Stimulated activated CD4-positive, alpha-beta T cell treated with anti-CD3 and anti-CD28 coated beads, TNF-alpha, amount 100 ng/mL, for 1 hour (primary cell): ENCODE measurements at places on chromosomes 4 and X.
A peak's percentile ranks its signal among the peaks of the same experiment; 100 is the strongest.

GRCh38 chr4:172654457-172654856 lies 514.2 kb upstream of the GALNT7 start:
- DNase-seq: no peak

DNA sequence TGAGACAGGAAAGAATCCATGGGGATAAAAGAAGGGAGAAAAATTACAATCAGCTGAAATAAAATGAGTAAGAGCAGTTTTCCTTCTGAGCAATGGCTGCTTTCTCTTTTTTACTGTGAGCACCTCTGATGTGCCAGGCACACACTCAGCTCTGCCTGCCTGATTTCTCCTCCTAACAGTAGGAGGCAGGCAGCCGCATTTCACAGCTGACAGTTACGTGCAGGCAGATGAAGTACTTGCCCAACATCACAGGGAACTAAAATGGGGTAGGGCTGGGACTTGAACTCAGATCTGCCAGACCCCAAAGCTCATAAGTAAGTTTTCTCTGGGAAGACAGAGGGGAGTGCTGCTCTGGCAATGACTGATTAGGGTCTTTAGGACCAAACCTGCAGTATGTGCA lies 54.6 kb downstream of the C4orf50 start:
- no peak for DNase-seq

- DNase-seq: no peak
These were observed 2.7 kb downstream of the L1CAM start for GRCh38 chrX:153883163-153883843.

- DNase-seq: no peak
These were observed 9.2 kb upstream of the EOLA1 start for GRCh38 chrX:149531599-149531998.

- DNase-seq: no peak
These were observed 30.7 kb downstream of the SERPINA7 start for GRCh38 chrX:106007815-106008214.

- no peak for DNase-seq
These were observed 55.5 kb upstream of the PROM1 start for GRCh38 chr4:16139066-16139945.

- DNase-seq: peak; percentile 16
These were observed 62.4 kb downstream of the TRAPPC11 start for GRCh38 chr4:183721207-183722081.

DNA sequence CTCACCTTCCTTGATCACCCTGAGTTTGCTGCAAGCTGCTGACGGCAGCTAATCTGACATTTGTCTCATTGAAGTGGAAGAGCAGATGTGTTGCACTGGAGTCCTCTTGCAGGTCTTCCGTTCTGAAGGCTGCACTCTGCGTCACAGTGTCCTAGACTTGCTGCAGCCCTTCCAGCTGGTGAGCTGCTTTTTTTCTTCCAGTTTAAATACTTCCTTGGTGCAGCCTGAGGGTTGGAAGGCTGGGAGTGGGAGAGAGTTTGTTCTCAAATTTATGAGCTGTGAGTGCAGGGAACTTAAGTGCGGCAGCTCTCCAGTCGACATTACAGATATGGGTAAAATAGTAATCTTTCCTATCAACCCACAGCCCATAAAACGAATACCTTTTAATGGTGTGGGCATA lies 303.6 kb upstream of the FAT1 start:
- no peak for DNase-seq

DNA sequence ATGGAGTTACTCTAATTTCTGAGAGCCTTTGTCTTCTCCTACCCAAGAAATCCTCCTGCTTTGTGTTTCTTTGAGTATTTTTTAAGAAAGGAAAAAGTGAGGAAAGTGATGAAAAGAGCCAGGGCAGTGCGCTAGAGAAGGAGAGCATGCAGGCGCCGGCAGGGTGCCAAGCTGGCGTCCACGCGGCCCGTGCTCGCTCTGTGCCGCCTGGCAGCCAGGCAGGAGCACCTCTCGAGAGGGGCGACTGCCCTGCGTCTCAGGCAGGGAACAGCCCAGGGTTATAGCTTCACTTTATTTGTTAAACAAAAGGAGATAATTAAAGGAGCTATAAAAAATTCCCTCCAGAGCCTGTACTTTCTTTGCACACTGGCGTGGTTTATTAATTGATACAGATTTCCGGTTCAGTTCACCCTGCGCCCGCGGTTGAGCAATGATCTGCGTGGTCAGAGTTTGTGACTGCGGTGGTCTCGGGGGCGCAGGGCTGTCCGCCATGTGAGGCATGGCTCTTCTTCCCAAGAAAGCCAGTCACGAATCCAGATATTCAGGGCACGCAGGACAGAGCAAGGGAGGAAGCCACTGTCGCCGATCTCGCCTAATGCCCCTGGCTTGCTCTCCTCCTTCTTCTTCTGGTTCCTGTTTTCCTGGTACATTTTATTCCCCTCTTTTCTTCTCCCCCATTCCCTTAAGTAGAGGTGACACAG lies 110.8 kb upstream of the PAQR3 start:
- DNase-seq: no peak

GRCh38 chrX:15751155-15751819 lies 13.2 kb downstream of the CA5B start:
- DNase-seq: no peak

GRCh38 chr4:53779025-53779424 lies 187.7 kb upstream of the LNX1 start:
- DNase-seq: no peak

DNA sequence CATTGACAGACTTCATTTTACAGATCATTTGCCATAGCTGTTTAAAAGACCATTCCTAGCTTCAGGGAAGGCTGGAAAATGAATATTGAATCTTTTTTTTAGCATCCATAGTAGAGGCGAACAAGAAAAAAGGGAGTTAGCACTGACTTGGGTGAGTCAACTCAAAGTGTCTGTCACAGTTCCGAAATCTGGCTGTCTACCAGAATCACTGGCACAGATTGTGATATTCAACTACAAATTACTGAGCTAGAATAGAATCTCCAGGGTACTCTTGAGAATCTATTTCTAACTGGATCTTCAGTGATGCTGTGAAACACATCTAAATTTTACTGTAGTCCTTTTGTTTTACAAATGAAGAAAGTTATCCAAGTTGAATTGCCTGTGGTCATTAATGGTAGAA lies 31.5 kb downstream of the SEC24B start:
- DNase-seq: no peak

GRCh38 chrX:108049649-108050048 lies 4.8 kb downstream of the VSIG1 start:
- no peak for DNase-seq

- DNase-seq: no peak
These were observed 72.7 kb upstream of the C4orf50 start for GRCh38 chr4:6090931-6091330.

GRCh38 chr4:139857021-139857420 lies 191.4 kb downstream of the MGST2 start:
- no peak for DNase-seq

- DNase-seq: no peak
These were observed 125.5 kb downstream of the OPHN1 start for GRCh38 chrX:68307769-68308168.

GRCh38 chrX:13248867-13249486 lies 70.9 kb downstream of the ATXN3L start:
- no peak for DNase-seq

DNA sequence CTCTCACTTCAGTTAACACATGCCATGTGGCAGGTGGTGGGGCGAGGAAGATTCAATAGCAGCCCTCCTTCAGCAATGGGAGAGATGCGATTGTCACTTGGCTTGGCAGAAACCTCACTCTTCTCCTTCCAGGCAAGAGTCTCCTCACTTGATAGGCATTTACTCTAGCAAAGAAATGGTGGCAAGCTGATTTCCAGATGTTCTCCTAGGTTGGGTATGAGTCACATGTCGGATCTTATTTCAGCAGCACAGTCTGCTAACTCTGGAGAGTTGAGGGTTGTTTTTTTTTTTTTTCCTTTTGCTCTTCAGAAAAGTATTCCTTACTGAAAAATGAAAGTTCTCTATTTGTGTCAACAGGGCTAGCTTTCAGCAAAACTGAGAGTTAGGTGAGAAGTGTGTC lies 119.5 kb upstream of the CHRDL1 start:
- DNase-seq: no peak
